PC-3 (cell line): ENCODE measurements at places on chromosomes 6 and 20.

DNA sequence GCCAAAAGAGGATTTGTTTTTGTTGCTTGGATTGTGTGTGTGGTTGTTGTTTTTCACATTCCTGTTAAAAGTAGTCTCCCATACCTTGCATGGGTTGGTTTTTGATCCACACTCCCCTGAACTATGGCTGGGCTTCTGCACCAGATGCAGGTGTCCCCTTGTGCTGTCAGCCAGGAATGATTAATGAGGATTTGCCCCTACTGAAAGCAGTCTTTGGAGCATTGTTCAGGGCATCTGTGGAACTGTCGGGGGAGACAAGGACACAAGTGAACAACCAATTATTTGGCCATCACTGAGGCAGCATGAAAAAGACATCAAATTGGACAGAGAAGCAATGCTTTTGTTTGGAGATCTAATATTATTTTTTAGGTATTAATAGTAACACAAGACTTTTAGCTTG lies 373.2 kb upstream of the MMS22L start:
- DNase-seq: no peak

GRCh38 chr20:40493071-40493470 lies 196.0 kb downstream of the MAFB start:
- no peak for DNase-seq

- DNase-seq: no peak
Measured at GRCh38 chr6:14703586-14703985, 542.3 kb upstream of the JARID2 start.

DNA sequence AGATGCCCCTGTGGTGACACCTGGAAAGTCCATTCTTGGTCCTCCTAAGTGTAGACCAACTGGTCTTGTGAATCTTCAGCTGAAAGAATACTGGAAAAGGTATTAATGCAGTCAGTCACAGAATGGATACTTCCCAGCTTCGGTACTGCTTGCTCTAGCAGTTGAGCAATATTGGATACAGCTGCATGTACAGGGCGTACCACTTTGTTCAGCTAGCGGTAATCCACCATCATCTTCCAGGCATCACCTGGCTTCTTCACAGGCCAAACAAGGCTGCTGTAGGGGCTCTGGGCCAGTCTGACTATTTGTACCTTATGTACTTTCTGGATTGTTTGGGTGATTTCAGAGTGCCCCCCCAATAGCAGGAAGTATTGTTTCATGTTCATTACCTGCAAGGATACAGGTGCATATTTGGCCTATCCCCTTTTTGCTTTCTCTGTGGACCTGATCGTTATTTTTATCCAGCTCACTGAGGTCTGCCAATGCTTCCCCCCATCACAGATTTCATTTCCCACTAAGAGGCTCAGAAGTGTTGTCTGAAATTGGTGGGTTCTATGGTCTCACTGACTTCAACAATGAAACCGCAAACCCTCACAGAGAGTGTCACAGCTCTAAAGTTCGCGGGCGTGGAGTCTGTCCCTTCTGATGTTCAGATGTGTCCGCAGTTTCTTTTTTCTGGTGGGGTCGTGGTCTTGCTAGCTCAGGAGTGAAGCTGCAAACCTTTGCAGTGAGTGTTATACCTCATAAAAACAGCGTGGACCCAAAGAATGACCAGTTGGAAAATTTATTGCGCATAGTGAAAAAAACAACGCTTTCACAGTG lies 52.2 kb downstream of the TRIM27 start:
- DNase-seq: no peak

GRCh38 chr6:68196645-68197044 lies 438.4 kb upstream of the ADGRB3 start:
- DNase-seq: peak; percentile 65
